ENCODE measurements at places on chromosomes 16 and 17.

DNA sequence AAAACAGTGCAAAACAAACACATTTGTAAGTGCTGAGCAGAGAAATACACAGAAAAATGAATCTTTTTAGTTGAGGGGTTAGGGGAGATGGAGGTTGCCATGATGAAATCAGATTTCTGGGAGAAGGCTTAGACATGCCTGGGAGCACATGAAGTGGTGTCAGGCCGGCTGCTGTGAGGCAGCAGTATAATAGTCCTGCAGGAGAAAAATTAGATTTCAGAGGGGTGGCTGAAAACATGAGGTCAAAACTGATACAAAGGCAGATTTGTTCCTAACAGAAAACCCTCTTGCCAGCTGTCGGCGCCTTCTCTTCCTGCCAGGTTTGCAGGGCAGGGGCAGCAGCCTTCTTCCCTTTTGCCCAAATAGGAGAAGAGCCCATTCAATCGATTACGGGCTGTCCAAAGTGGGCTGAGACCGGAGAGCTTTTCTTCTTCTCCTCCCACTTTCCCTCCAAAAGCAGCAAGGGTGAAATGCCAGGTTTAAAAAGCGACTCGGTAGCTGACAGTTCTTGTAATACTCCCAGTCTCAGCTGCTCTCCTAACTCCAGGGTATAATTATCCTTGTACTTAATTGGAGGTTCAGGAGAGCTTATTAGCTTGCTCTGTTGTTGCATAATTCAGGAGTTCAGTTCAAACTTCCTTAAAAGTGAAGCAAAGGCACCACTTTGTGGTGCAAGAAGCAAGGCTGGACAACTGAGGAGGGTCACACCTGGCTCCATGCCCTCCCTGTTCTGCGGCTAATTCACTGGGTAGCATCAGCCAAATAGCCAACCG is 80.0 kb downstream of the PCTP start:
- DNase-seq = no peak

DNA sequence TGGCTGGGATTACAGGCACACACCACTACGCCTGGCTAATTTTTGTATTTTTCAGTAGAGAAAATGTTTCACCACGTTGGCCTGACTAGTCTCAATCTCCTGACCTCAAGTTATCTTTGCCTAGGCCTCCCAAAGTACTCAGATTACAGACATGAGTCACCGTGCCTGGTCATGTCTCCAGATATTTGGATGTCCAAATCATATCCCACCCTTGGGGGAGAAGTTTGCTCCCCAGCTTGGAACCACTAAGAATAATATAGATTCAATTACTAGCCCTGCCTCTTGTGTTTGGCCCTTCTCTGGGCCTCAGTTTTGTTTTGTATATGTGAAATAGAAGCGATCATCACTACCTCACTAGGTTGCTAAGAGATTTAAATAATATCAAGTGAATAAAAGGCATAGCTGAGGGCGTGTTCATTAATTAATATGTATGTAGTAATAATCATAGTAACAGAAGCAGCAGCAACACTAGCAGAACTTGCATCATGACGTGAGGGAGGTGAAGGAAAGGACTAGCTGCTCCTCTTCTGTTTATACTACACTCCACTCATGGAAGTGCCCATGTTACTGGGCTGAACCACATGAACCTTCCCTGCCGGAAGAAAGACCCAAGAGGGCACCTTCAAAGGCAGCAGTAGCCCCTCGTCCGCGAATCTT is 253.6 kb upstream of the XYLT1 start:
- DNase-seq = no peak

DNA sequence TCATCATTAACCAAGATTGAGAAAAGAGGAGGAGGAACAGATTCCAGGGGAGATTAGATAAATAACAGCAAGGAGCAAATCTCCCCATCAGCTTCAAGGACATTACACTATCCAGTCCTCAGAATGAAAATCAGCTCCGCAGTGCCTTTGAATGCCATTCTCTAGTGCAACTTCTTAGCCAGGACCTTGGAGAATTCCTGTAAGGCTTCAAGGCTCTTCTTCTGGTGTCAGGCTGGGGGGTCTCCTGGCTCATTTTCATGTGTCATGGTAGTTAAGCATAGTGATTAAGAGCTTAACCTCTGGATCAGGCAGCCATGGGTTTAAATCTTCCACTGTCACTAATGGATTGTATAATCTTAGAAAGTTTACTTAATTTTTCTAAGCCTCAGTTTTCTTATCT is 137.3 kb upstream of the CCL2 start:
- DNase-seq = no peak

- DNase-seq = no peak
Measured at GRCh38 chr16:80968386-80969113, 38.1 kb downstream of the CMC2 start.

DNA sequence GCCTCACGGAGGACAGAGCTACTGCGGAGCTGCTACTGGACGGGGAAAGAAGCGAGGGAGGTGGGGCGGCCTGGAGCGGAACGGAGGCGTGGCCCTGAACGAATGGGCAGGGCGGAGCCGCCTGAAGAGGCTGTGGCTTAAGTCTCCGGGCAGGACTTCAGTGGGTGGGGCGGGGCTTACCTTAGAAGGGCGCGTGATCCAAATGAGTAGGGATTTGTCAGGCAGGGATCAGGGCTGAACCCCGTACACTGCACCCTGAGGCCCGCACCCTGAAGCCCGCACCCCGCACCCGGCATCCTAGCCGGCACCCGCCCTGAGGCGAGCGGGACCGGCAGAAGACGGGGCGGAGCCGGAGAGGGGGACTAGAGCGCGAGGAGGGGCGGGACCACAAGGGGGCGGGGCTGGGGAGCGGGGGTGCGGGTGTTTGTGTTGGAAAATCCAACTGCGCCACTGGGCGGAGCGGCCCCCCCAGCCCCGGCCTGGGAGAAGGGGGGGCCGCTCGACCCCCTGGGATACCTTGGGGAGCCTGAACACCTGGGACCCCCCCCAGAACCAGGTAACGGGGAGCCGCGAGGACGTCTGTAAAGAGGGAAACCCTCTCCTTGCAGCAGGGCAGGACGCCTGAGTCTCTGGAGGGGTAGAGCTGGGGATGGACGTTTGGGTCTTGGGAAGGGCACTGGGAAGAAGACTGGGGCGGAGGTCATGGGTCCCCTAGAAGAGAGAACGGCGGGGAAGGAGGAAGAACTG is at the start of gene KDM6B:
Gene KDM6B, plus strand, starts transcription at position 423 of the 747 bp plus-strand sequence. CDS start 11,338 bp downstream, outside the sequence.
- DNase-seq = peak; percentile 91

GRCh38 chr17:42411905-42412679 is 11.0 kb downstream of the CAVIN1 start:
- DNase-seq = no peak

DNA sequence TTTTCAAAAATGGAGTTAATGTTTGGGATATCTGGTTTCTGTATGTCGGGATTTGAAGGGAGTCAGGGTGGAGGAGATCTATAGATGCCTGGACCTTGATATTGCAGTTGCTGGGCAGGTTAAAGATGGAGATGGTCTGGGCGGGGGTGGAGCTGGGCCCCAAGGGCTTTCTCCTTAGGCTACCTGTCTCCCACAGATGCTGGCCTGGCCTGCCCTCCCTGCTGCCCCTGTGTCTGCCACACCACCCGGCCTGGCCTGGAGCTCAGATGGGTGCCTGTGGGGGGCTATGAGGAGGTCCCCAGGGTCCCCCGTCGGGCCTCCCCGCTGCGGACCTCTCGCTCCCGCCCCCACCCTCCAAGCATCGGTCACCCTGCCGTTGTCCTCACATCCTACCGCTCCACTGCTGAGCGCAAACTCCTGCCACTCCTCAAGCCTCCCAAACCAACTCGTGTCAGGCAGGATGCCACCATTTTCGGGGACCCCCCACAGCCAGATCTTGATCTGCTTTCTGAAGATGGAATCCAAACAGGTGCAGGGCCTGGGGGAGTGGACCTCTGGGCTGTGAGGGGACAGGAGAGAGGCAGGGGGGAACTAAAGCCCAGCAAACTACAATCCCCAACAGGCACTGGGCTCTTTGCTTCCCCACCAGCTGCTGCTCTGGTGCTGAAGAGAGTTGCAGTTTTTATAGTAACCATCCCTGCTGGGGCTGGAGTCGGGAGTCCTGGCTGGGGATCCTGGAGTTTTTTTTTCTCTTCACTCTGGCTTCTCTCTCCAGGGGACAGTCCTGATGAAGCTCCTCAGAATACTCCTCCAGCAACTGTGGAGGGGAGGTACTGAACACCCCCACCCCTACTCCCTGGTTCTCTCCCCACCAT is 2.9 kb downstream of the ARHGEF15 start:
- no peak for DNase-seq

GRCh38 chr17:75147878-75148546 is 6.3 kb downstream of the JPT1 start:
- no peak for DNase-seq

- DNase-seq = no peak
Measured at GRCh38 chr17:77396610-77397009, 255.8 kb downstream of the SEC14L1 start.

GRCh38 chr17:5772720-5773119 is 188.4 kb upstream of the NLRP1 start:
- no peak for DNase-seq

- DNase-seq = no peak
Measured at GRCh38 chr16:50479771-50480170, 68.4 kb upstream of the NKD1 start.

- DNase-seq = no peak
Measured at GRCh38 chr17:17057057-17057551, 14.8 kb downstream of the MPRIP start.

GRCh38 chr16:23145186-23145585 is 4.1 kb downstream of the USP31 start:
- DNase-seq = no peak

GRCh38 chr17:55645361-55645760 is 77.3 kb downstream of the TMEM100 start:
- no peak for DNase-seq

- DNase-seq = peak; percentile 71
Measured at GRCh38 chr17:32659419-32659842, 172.6 kb downstream of the CDK5R1 start.

DNA sequence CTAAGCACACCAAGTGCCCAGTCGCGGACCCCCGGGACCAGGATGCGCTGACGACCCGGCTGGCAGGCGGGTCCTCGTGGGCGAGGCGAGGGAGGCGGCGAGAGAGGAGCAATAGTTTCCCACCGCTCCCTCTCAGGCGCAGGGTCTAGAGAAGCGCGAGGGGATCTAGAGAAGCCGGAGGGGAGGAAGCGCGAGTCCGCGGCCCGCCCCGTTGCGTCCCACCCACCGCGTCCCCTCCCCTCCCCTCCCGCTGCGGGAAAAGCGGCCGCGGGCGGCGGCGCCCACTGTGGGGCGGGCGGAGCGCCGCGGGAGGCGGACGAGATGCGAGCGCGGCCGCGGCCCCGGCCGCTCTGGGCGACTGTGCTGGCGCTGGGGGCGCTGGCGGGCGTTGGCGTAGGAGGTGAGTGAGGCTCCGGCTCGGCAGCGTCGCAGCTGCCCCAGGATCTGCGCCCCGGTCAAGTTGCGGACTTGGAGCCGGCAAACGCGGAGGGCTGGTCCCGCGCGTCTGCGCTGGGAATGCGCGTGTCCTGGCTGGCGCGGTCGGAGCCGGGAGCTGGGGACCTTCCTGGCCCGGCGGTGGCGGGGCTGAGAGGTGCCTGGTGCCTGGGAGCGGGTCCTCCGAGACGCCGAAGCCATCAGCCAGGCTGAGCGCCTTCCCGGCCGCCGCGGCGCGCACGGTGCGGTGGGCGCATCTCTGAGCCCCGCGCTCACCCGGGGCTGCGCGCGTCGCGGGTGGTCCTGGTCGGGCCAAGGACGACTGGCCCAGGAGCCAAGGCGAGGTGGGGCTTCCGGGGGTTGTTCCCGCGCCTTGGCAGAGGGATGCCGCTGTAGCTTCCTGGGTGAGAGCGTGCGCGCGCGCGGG is at the start of gene ITGB3:
Gene ITGB3, plus strand, starts transcription at position 287 of the 862 bp plus-strand sequence. Its CDS starts 35 bp downstream, at position 322.
- peak; percentile 62 for DNase-seq

DNA sequence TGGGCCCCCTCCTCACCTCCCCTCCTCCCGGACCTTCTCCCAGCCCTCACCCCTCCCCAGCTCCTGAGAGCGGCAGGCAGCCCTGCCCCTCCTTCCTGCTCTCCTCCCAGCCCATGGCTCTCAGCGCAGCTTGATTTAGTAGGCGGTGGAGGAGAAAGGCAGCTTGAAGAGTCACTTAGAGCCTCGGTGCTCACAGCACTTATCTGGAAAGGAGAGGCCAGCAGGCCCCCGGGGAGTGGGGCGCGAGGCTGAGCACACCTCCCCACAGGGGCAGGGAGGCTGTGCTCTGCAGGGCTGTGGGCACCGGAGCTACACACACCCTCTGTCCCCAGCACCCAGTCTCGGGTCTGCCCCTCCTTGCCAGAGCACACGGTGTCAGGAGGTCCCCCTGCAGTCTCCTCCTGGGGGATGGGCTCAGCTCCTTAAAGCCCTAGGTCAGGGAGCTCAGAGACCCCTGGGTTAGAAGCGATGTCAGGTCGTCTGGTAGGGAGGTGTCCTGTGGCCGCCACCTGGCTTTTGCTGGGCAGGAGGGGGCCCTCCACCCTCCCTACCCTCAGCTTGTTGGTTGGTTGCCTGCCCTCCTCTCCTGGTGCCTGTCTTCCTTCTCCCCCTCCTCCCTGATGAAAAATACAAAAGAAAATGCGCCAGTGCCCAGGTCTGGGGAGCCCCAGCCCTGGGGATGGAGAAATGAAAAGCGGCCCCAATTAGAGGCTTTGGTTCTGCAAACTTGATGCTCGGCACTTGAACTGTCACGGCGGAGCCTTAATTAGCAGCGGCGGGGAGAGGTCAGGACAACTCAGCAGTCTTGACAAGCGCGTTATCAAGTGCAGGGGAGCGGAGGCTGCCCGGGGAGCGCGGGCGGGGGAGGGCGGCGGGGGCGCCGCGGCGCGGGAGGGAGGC is 151.1 kb upstream of the GSE1 start:
- no peak for DNase-seq

- DNase-seq = peak; percentile 37
Measured at GRCh38 chr17:49035470-49036269, 38.5 kb downstream of the IGF2BP1 start.

DNA sequence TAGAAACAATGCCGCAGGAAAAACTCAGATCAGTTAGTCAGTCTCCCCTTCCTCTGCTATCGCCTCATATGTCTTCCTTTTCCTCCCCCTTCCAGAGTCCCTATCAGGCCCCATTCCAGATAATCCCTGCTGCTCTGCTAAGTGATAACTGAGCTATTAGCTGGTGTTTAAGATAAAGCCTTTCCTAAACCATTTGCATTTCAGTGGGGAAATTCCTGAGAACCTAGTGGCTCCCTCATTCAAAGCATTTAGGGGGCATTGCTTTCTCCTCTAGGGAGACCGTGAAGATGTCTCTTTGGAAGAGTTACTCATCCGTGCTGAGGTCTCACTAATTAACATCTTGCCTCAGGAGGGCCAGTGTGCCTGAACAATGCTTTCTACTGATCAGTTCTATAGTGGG is 401.6 kb downstream of the NPIPA7 start:
- DNase-seq = no peak

All from activated CD4-positive, alpha-beta T cell treated with anti-CD3 and anti-CD28 coated beads, Interleukin-2, amount 10 ng/mL, durations not matched to agents 7 days and 5 days (primary cell).